Esophagus squamous epithelium (tissue), 5 donors: ENCODE measurements at places on chromosomes 7 and 10.

DNA sequence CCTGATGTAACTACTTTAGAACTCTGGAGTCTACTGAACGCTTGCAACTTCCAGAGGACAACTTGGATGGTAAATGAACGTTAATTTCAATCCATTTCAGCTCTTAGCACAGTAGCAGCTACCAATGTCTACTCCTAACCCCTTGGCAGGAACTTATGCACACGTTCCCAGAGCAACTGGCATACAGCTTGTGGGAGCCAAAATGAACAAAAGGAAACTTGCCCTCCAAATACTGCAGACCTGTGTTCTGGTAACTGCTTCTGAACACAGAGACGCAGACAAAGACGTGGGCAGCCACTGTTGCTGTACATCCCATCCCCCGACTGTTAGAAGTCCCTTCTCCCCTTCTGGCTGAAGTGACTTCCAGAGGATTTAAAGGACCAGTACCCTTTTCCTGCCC is 61.3 kb downstream of the XPNPEP1 start:
- DNase-seq, result no peak

DNA sequence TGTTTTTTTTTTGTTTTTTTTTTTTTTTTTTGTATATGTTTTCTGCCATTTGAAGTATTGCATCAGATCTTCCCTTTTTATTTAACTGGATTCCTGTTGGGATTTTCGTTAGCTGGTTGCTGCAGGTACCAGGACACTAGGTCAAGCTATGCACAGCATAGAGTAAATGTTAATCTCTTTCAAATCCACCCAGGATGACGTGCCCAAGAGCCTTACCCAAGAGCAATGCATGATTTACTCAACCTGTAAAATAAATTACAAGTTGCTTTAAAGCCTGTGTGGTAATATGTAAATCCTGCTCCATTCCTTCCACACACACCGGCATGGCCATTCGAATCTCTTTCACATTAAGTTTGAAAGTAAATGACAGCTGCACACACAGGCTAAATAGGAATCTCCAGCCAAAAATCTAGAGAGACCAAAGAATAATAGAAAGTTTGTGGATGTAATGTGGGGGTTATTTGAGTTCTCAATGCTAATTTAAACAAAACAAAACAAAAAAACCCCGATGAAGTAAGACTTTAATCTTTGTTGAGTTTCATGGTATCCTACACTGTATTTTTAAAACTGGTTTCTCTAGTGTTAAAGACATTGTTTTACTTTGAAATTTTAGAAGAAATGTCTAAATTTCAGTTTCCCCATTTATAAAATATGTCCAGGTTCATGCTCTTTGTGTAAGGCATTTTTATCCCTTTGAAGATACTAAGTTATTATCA is 167.9 kb downstream of the FRMD4A start:
- DNase-seq, result no peak

DNA sequence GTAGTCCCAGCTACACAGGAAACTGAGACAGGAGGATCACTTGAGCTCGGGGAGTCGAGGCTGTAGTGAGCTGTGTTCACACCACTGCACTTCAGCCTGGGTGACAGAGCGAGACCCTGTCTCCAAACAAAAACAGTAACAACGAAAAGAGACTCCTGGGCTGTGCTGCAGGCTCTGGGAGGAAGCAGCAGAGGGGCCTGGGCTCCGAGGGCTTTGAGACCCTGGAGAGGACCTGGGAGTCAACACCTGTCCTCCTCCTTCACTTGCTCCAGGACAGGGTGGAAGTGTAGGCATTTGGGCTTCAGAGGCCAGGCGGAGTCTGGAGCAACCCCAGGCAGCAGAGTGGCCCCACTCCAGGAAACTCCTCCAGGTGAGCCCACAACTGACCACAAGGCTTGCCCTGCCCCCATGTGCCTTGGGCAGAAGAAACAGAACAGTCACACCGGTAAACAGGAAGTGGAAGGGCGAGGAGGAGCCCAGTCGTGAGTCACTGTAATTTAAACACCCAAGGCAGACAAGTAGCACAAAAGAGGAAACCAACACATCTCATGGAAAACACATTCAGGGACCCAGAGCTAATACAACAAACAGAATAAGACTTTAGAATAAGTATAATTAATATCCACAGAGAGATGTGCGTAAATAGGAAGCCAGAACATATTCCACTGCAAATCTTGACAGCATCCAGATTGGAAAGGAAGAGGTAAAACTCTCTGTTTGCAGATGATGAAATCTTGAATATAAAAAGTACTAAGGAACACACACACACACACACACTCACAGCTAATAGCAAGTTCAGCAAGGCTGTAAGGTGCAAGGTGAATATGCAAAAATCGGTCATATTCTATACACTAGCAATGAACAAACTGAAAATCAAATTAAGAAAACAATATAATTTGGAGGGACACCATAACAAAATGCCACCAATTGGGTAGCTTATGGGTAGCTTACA is 20.5 kb upstream of the RASGEF1A start:
- no peak for DNase-seq

DNA sequence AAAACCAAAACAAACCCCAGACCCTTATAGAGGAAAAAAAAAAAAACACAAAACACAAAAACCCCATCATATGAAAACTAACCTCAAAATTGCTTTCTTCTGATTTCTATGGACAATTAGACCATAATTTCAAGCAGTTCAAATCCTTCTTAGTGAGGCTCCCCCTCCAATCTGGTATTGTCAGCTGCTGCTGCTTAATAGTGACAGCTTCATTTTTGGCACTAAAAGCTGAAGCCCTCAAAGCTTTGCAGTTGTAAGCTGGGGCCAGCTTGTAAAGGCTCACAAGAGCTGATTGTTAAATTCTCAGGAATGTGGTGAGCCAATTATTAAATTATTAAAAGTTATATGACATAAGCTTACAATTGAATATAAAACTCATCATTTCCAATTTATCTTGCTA is 21.9 kb downstream of the ATXN7L1 start:
- DNase-seq, result no peak

DNA sequence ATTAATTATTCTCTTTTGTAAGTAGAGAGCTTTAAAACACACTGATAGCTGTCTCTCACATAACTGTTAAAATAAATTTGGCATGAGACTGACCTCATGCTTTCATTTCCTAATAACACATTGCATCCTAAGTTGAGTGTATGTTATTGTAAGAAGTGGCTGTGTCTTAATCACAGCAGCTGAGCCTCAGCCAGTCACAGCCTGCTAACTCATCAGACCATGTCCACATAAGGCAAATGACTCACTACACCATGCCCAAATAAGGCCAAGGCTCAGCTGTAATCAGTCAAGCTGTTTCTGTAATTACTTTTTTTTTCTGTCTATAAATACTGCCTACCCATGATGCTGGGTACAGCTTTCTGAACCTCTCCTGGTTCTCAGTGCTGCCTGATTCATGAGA is 860.9 kb downstream of the XPNPEP1 start:
- no peak for DNase-seq

DNA sequence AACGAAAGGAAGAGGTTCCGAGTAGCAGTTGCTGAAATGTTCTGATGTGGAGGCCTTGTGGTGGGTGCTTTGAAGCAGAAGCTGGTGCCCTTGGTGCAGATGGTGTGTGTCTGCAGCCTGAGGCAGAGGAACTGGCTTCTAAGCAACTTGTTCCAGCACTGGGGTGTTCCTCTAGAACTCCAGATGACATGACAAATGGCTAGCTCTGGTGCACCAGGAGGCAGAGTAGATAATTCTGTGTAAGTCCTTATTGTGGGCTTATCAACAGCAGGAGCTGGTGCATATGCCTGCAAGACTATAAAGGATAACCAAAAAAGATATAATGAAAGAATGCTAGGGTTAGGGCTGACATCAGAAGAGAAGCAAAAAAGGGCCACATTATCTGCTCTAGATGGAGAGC is 76.5 kb downstream of the ARL5B start:
- DNase-seq, result no peak

- DNase-seq, result no peak
Observed at GRCh38 chr7:28956608-28957063, 1.5 kb downstream of the TRIL start.

GRCh38 chr10:129343141-129343540 is 123.9 kb upstream of the MGMT start:
- no peak for DNase-seq

GRCh38 chr10:24958091-24958720 is 5.8 kb upstream of the PRTFDC1 start:
- DNase-seq, result no peak

DNA sequence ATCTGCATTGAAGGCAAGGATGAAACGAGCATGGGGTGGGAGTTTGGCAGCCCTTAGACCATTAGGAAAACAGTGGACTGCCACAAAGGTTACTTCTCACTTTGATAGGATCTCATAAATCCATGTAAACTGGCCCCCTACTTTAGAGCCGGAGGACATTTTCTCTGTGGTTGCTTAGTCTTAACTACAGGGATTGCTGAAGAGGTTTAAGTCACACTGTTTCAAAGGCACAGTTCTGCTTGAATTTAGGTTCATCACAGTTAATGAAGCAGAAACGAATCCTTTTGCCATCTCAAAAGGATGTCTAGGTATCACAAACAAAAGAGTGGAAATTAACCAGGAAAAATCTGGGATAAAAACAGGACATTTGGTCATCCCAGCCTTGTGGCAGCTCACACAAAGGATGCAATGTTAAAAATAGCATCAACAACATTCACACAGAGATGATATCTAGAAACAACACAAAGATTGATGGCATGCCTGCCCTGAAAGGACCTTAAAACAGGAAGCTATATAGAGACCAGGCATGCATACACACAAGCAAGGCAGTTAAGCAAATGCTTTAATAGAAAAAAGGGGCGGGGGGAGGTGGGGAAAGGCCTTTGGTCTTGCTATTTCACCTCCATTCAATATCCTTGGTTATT is 74.0 kb downstream of the DOCK4 start:
- no peak for DNase-seq

- no peak for DNase-seq
Observed at GRCh38 chr10:116207690-116208089, 65.3 kb downstream of the GFRA1 start.

- DNase-seq, result no peak
Observed at GRCh38 chr7:36884351-36884750, 160.1 kb upstream of the AOAH start.

- no peak for DNase-seq
Observed at GRCh38 chr10:113323985-113324384, 228.9 kb upstream of the HABP2 start.

GRCh38 chr10:5942474-5942873 is 34.9 kb downstream of the IL15RA start:
- no peak for DNase-seq

DNA sequence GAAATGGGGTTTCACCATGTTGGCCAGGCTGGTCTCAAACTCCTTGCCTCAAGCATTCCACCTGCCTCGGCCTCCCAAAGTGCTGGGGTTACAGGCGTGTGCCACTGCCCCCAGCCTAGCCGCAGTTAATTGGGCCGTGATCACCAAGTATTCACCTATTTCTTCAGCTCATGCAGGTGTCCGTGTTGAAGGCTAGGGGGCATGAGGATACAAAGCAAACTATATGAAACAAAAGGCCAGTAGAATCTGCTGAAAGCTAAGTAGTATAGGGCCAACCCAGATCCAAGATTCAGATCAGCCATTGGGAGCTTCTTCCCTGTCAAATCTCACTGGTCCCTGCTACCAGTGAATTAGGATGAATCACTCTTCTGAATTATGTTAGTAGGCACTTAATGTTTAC is 73.4 kb downstream of the LRRC4 start:
- no peak for DNase-seq

- DNase-seq, result no peak
Observed at GRCh38 chr7:4998910-4999309, 39.9 kb upstream of the MMD2 start.

DNA sequence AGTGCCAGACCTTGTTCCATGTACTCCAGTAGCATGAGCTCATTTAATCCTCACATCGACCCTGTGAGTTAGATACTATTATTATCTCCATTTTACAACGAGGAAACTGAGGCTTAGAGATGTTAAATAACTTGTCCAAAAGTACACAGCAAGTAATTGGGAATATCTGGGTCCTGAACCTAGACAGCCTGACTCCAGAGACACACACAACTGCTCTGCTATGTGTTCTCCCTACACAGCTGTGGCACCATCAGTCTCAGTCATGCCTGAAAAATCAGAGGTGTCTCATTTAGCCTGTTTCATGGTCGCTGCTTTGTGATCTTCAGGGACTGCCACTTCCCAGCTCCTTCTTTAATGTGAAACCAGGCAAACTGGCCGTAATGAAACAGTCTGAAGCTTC is 56.5 kb downstream of the COL1A2 start:
- DNase-seq, result no peak
